ENCODE measurements at places on chromosomes 2 and 18.

GRCh38 chr18:12773369-12773768, 70.5 kb downstream of the PSMG2 start:
- no peak for DNase-seq

- no peak for DNase-seq
These were observed 9.2 kb downstream of the ADRA2B start for GRCh38 chr2:96106991-96107707.

- DNase-seq, result no peak
These were observed 19.7 kb upstream of the ARHGAP25 start for GRCh38 chr2:68714866-68715265.

DNA sequence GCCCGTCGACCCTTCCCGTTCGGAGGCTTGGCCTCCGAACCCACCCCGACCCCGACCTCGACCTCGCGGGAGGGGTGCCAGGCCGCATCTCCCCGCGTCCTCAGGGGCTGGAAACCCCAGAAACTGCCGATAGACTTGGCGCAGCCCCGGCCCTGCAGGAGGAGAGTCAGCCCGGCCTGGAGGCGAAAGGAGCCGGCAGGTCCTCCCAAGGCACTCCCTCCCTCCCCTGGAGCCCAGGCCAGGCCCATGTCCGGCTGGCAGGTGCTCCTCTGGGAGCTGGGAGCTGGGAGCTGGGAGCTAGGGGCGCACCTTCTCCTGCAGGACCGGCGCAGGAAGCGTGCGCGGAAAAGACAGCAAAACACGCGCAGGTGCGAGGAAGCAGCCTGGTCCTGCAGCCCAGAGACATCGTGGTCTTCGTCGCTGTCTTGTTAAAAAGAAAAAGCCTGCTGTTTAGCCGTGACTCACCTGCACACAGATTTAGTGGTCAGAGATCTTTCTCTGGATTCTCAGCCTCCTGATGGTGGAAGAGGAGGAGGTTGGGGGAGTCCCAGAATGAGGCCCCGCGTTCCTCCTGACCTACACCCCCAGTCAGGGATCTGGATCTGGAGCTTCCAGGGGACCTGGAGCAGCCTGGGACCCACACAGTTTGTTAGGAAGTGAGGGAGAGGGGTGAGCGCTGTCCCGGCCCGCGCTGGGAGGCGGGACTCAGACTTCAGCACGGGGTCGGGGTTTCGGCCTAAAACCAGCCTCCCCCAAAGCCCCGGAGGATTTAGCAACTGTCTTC, 660 bp upstream of the MBP start:
- DNase-seq, result no peak

DNA sequence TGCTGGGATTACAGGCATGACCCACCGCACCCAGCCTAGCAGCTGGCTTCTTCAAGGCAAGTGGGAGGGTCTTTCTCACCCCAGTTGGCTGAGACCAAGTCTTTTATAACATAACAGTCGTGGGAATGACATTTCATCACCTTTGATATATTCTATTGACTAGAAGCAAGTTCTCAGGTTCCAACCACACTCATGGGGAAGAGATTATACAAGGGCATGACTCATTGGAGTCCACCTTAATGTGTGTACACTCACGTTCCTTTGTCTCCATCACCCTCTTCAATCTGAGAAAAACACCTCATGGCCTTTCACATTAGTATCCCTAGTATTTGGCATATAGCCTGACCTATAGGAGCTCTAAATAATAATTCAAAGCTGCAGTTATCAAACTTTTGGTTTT, 2.8 kb upstream of the BBS5 start:
- no peak for DNase-seq

DNA sequence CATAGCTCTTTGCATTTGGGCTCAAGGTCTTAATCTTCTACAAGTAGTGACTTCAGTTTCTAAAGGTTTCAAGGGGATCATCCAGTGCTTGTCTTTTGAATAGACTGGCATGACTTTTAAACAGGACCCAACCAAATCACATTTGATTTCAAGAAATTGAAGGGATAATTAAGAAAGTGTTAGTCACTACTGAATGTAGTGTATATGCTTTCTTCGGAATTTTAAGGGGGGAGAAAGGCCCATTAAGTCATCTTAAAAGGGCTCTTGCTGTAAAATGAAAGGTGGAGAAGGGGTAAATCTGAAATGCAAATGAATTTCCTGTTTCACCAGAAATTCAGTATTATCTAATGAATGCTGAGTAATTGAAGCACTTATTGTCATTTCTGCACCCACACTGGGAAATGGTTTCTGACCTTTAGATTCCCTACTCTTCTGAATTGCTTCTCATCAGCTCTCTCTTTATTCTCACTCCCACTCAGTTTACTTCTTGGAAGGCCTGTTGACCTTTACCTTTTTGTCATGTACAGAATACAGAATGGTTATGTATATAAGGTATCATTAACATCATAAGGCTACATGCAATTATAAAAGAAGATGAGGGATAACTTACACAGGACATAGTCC, 241.4 kb downstream of the SLC8A1 start:
- no peak for DNase-seq

DNA sequence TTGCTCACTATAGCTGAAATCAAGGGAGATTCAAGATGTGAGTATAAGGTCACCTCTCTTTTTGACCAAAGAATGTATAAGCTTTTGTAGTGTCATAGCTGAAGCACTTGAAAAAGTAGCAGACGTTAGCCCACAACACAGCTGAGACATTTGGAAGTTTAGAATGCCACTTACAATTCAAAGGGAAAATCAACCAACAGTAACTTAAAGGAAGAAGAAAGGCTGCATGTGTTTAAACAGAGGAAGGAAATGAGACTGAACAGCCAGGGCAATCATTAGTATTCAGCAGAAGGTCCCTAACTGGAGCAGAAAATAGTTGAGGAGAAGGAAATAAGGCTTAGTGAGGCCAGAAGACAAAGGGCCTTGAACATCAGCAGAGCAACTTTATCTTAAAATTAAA, 23.5 kb upstream of the SCG2 start:
- no peak for DNase-seq

DNA sequence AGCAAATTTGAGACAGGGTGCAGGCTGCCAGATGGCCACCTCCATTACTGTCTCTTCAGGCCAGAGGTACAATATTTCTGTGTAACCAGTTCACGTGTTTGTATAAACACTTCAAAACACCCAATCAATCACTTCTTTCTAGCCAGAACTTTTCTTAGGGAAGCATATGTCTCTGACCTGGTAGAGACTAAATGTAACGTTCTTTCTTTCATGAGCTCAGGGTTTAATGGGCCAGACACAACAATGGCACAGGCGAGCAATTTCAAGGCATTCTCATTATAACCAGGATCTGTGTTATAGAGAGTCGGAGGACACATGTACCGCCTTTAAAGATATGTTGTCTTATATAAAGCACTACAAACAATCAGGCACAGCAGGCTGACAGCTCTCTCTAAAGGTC, 1846.4 kb upstream of the PIK3C3 start:
- DNase-seq, result no peak

DNA sequence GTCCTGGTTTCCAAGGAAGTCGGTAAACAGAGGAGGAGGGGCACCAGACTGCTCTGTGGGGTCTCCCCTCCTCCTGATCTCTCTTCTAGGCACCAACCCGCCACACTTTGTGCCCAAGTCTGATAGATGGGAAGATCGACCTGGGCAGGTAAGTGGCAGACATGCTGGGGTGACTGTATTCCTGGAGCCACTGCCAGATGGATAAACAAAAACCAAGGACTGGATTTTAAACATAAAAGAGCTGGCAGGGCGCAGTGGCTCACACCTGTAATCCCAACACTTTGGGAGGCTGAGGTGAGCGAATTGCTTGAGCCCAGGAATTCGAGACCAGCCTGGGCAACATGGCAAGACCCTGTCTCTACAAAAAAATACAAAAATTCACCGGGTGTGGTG, 181.2 kb downstream of the ANAPC1 start:
- no peak for DNase-seq

DNA sequence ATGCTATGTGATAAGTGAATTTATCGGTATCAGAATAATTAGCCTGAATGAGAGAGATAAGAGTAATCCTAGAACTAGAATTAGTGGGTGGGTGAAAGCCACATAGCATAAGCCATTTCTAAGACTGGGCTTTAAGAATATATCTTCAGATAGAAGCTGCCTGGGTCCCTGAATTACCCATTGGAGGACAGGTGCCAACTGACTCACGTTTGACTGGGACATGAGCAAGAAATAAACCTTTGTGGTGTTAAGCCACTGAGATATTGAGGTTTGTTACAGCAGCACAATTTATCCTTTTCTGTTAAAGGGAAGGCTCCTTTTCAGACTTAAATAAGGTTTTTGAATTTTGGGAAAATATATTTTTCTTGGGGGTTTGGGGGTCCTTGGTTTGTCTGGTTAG, 95.9 kb downstream of the POLE4 start:
- DNase-seq, result no peak

GRCh38 chr2:1715184-1716013, 28.9 kb downstream of the PXDN start:
- no peak for DNase-seq

DNA sequence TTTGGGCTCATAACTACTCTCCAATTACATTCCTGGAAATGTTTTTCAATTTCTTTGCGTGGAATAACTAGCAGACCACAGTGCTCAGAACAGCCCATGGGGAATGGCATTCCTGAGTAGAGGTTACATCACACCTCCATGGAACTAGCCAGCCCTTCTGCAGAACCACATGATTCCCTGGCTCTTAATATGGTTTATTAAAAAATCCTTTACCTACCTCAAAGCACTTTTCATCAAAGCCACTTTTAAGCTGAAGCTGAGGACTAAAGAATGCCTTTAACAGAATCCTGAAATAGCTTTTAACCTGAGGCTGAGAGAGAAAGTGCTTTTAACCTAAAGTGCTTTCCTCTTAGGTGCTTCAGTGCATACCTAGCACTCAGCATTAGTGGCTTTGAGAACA, 376.3 kb downstream of the ARHGAP15 start:
- DNase-seq, result no peak

DNA sequence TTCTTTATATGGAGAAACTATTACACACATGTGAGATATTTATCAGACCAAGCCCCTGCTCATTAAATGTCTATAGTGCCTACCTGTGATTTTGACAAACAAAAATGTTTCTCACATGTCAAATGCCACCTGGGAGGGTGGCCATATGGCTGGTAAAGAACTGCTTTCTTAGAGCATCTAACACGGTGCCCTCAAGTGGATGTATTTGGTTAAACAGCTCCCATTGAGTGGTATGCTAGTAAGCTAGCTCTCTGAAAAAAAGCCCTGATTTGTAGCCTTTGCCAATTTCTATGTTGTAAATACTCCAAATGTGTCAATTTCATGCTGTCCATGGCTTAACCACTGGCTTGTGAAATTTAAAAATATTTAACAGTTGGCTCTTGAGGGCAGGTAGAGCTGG, 94.6 kb downstream of the PMAIP1 start:
- peak; percentile 51 for DNase-seq

GRCh38 chr2:212117926-212118325, 420.7 kb downstream of the ERBB4 start:
- no peak for DNase-seq

DNA sequence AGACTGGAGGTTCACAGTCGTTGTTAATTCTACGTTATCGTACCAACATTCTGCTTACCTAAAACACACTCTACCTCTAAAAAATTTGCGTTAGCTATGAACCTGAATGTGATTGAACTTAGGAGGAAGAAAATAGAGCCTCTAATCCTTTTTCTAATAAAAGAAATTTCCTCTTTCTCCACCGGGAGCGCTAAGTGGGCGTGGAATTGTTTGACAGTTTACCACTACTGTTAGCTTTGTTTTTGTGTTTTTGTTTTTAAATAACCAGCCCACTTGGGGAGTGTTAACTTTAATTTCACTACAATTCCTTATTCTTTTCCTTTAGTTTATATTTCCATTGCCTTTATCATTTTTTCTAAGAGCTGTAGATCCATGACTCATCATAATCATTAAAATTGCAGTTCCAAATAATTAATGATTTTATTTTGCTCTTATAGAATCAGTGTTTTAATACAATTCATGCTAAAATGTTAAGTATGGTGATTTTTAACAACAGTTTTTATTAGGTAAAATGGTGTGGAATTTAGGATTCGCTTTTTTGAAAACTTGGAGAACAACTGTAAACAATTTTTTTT, 55.0 kb upstream of the ITM2C start:
- DNase-seq, result peak; percentile 19

DNA sequence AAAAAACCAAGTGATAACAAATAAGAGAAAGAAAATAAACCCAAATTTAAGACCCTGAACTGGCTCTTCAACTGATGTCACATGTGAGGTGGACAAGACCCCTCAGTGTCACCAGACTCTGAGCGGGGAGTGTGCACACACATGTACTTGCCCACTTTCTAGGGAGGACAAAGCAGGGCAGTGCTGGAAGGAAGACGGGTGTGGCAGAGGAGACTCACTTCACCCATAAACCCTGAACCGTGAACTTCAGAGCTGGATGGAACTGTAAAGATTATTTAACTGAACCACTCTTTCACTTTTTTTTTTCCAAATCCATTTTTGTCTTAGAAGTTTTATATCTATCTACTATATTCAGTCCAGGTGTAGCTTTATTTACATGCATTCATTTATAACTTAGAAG, 12.3 kb downstream of the PLA2R1 start:
- no peak for DNase-seq

DNA sequence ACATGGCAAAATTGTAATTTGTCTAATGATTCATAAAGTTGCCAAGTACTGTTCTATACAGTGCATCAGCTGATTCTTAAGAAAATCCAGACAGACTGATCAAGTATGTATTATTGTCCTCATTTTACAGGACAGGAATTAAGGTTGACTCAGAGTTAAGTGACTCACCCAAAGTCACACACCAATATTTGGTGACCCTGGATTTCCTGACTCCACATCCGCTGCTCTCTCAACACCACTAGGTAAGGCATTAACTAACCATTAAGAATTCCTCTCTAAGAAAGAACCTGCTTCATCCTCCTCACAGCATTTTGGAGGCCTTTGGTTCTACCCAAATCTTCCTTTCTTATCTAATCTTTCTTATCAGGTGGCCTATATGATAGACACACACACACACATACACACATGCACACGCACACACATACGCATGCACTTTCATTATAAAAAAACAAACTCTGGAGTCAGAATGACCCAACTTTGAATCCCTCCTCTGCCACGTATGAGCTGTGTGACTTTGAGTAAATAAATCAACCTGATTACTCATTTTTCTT, 150.8 kb downstream of the ANKRD44 start:
- DNase-seq, result no peak

DNA sequence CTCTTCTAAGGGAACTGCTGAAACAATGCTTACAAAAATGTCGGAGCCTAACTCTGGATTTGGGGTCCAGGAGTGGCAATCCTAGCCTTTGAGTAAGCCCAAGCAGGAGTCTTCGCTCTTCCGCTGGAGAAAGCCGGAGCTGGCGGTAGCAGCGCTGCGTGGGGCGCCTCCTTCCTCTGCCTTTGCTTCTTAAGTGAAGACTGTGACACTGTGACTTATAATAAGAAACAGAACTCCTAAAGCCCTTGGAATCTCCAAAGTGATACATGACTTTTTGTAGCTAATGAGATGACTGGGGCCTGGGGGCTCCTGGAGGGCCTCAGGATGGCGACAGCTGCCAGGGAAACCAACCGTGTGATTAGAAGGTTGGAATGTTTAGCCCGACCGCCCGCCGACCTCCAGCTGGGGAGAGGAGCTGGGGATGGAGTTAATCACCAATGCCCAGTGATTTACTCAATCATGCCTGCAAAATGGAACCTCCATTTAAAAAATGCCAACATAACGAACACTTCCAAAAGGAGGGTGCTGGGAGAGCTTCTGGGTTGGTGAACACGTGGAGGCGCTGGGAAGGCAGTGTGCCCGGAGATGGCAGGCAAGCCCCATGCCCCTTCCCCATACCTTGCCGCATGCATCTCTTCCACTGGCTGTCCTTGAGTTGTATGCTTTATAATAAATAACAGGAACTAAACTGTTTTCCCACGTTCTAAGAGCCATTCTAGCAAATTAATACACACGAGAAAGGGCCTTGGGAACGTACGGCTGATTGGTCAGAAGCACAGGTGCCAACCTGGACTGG, 29.0 kb upstream of the MAL start:
- peak; percentile 18 for DNase-seq

Measured in NCI-H82 (cell line).